B cell (primary cell): ENCODE measurements at places on chromosomes 2 and 18.

DNA sequence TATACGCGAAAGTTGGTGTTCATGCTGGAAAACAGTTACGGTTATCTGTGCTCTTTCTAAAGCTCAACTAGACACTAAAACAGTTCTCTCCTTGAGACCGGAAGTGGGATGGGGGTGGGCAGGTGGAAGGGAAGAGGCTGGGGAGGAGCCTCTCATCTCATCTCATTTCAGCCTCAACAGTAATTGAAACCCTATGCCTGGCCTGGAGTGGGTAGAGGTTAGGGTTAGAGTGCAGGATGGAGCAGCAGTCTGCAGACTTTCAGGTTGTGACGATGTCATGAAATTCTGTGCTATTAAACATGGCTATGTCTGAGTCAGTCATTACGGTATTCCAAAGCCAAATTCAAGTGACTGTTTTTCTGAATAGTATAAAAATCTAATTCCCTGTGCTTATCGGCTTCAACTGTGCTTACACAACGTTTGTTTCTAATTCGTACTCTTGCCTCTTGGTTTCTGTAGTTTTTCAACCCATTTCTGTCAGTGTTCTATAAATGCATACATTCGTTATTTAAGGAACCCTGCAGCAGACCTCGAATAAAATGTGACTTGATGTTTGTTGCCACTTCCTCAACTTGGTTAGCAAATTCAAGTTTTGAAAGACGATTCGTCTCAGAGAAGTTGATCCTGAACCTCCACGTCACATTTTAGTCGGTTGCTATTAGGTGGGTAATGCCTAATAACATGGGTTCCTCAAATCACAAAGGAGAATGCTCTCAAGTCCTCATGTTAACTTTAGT lies 75.8 kb upstream of the TCF7L1 start:
- no peak overlapping the region for H3K27ac ChIP-seq
- H3K36me3 ChIP-seq, result no peaks in the 10 kb centered on the region
- no peaks in the 10 kb centered on the region for H3K4me1 ChIP-seq
- no peaks in the 10 kb centered on the region for H3K27me3 ChIP-seq
- DNase-seq, result no peak
- H3K4me3 ChIP-seq, result no peak overlapping the region

GRCh38 chr18:55396979-55397378 lies 191.0 kb downstream of the TCF4 start:
- no peak for DNase-seq
- no peaks in the 10 kb centered on the region for H3K27me3 ChIP-seq
- H3K36me3 ChIP-seq, result no peaks in the 10 kb centered on the region
- H3K4me3 ChIP-seq, result no peak overlapping the region
- H3K4me1 ChIP-seq, result no peaks in the 10 kb centered on the region

- no peaks in the 10 kb centered on the region for H3K4me1 ChIP-seq
- H3K4me3 ChIP-seq, result no peak overlapping the region
- H3K27ac ChIP-seq, result no peak overlapping the region
- DNase-seq, result no peak
Observed at GRCh38 chr2:55585451-55586080, 31.9 kb downstream of the PPP4R3B start.

DNA sequence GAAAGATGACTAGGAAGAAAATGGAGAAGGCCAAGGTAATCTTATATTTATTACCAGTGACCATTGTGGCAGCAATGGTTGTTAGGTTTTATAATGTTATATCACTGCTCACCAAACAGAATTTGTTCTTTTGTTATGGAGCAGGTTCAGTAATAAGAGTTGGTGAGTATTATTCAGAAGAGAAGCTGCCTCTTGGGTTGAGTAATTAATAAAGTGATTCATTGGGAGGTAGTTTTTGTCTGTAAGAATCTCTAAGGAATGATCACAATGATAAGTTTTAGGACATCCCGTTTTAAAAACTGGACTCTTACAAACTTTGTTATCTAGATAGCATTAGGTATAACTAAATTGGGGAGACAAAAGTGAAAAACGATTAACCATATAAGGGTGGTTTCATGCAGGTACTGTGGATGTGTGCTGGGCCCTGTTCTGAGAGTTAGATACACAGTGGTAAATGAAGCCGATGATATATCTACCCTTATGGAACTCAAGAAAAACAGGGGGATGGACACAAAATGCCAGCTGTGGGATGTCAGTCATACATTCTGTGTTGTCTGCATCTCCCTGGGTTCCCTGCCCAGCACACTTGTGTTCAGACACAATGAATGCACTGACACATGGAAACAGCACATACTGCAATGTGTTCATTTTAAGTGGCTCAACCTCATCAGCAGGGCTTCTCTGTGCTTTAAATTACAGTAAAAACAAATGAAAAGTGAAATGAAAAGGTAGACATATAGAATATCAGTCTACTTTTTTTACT lies 7.5 kb downstream of the MAP4K4 start:
- H3K27me3 ChIP-seq, result no peaks in the 10 kb centered on the region
- H3K27ac ChIP-seq, result peak overlapping the region; percentile 94
